ENCODE measurements at places on chromosomes 5 and 9. TPM values are rescaled to one million over a fixed set of nuclear protein-coding genes. Genes with fewer than 3 reads are reported as not detected.

DNA sequence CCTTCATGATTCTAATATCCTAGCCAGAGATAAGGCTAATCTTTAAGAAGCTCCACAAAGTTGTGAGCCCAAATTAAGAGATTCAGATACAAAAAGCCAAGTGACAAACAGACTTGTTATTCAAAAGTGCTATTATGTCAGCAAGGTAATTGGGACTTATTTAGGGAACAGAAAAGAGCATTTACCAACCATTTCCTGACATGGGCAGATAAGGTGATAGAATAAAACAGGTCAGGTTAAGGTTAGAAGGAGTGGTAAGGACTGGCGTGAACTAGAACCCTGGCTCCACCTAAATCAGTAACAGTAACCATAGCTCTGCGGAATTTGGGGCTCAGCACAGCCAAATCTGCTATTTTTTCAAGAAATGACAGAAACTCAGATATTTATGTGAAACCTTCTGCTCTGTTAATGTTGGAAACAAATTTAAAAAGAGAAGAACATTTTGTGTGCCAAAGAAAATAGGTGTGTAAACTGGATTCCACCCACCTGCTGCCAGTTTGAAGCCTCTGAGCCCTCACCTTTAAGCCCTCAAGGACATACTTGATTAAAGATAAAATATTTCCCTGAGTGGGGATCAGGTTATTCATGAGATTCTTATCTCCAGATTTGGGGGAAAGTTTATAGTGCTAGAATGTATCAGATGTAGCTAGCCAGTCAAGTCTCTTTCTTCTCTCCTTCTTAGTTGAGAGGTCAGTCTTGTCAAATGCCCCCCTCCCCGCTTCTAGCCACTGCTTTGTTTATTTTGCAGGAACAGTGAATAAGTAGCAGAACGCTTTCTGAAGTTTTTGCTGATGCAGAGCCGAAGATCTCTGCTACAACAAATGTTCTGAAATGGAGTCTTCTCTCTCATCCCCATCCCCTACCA, 10.2 kb upstream of the ERMP1 start:
- peaks cover 11% of the 10 kb centered on the region for H3K36me3 ChIP-seq
- H3K4me3 ChIP-seq: no peak overlapping the region
- H3K27me3 ChIP-seq: no peaks in the 10 kb centered on the region
- H3K4me1 ChIP-seq: 0 out of 2 replicates have a peak, but pooled peaks cover 2% of the 10 kb centered on the region

DNA sequence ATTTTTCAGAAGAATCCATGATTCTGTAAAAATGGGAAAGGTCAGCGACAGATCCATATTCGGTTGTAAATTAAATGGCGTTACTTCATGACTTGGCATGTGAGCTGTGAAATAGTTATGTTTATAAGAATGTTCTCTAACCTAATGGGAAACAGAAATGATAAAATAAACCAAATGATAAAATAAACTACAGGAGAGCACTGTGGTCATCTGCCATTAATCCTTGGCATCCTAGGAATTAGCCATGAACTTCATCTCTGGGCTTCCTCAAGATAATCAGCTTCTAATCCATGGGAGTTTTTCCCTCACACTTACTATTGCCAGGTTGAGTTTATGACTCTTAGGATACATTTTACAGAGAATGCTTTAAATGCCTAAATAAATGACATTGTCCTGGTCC, 94.6 kb upstream of the SLC30A5 start:
- H3K4me3 ChIP-seq: no peak overlapping the region
- no peaks in the 10 kb centered on the region for H3K36me3 ChIP-seq
- no peaks in the 10 kb centered on the region for H3K27me3 ChIP-seq
- no peaks in the 10 kb centered on the region for H3K4me1 ChIP-seq
- no peak overlapping the region for H3K27ac ChIP-seq

RASGRF2 gene
- total RNA-seq: 11.3 TPM

DNA sequence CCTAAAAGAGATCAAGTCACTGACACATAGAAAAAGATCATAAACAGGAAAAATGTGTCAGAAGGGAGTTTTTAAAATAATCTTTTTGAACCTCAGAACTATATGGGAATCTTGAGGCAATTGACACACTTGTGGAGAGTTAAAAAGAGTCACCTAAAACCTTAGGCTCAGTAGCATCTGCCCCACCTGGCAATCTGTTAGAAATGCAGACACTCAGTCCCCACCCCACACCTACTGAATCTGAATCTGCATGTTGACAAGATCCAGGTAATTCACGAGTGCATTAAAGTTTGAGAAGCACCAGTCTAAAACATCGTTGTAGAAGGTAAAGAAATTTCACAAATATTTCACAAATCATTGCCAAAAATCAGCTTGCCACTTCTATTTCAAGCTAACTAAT, 388.3 kb downstream of the NR2F1-AS1 start:
- no peaks in the 10 kb centered on the region for H3K36me3 ChIP-seq
- H3K4me1 ChIP-seq: no peaks in the 10 kb centered on the region
- H3K4me3 ChIP-seq: no peak overlapping the region
- DNase-seq: no peak
- H3K27me3 ChIP-seq: no peaks in the 10 kb centered on the region

- no peak for DNase-seq
- H3K36me3 ChIP-seq: no peaks in the 10 kb centered on the region
Observed at GRCh38 chr5:38551030-38552017, 5.1 kb downstream of the LIFR start.

GRCh38 chr9:101472891-101473290, 37.3 kb upstream of the ALDOB start:
- peaks cover 15% of the 10 kb centered on the region for H3K36me3 ChIP-seq
- H3K27me3 ChIP-seq: no peaks in the 10 kb centered on the region
- no peak for DNase-seq
- H3K27ac ChIP-seq: no peak overlapping the region
- H3K4me3 ChIP-seq: no peak overlapping the region

- H3K27me3 ChIP-seq: no peaks in the 10 kb centered on the region
- peaks cover 72% of the 10 kb centered on the region for H3K36me3 ChIP-seq
- H3K27ac ChIP-seq: no peak overlapping the region
- no peak overlapping the region for H3K4me3 ChIP-seq
- no peak for DNase-seq
- peaks cover 6% of the 10 kb centered on the region for H3K4me1 ChIP-seq
Observed at GRCh38 chr5:17228821-17229291, 11.4 kb downstream of the BASP1 start.

DNA sequence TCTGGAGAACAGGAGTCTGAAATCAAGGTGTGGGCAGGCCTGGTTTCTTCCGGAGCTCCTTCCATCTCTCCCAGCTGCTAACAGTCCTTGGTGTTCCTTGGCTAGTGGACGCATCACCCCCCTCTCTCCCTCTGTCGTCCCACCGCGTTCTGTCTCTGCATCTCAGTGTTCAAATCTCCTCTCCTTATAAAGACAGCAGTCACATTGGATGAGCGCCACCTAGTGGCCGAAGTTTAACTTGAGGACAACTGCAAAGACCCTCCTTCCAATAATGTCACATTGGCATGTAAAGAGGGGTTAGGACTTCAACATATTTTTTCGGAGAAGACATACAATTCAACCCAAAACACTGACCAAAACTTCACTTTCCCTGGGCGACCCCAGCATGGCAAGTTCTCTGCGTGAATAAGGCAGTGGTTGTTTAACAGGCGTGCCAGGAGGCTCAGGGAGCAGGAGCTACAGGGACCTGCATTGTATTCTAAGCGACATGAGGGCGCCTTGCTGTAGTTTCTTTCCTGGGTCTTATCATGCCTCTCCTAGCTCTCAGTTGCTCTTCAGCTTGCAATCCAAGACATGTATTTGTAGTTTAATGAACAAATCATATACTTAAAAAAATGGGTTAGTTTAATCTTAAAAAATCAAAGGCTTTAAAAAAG, 27.9 kb upstream of the BASP1 start:
- no peak overlapping the region for H3K4me3 ChIP-seq
- H3K27ac ChIP-seq: no peak overlapping the region
- H3K36me3 ChIP-seq: peaks cover 2% of the 10 kb centered on the region
- peak; percentile 86 for DNase-seq

- no peaks in the 10 kb centered on the region for H3K4me1 ChIP-seq
- DNase-seq: no peak
- H3K4me3 ChIP-seq: no peak overlapping the region
- H3K27ac ChIP-seq: no peak overlapping the region
Observed at GRCh38 chr9:68505681-68506409, 34.8 kb downstream of the TMEM252 start.

TMCO6 gene
- 39.3 TPM for total RNA-seq

DNA sequence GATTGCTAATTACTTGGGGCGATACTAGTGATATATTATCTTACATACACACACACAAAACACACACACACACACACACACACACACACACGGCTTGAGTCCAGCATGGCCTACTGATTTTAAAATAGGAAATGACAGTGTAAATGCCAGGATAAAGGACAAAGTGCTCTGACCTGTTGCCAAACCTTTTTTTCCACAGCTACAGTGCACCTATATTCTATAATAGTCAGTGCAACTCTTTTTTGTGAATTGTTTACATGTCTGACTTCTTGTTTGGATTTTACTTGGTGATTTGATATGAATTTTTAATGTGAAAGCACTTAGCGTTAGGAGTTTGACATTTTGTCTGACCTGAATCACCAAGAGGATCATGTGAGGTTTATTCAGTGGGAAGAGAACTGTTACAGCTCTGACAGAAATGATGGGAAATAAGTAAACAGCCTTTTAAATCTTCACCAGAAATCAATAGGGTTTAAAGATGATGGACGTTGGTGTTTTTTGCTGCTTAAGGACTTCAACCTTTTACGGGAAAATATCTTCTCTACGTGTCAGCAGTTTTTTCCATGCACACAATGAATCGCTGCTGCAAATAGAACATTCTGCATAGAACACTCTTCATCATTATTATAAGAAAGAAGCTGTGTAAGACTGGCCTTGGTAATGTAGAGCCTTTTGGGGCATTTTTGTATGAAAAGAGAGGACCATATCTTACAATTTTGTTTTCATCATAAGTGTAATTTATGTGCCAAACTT, 218.5 kb downstream of the RANBP17 start:
- H3K27ac ChIP-seq: no peak overlapping the region
- H3K4me1 ChIP-seq: no peaks in the 10 kb centered on the region
- no peaks in the 10 kb centered on the region for H3K27me3 ChIP-seq
- H3K36me3 ChIP-seq: peaks cover 36% of the 10 kb centered on the region

Measured in H9 (cell line).